CD4-positive, alpha-beta T cell treated with Interferon alpha-2 for 1 hour (primary cell): ENCODE measurements at places on chromosomes 5 and 9.

DNA sequence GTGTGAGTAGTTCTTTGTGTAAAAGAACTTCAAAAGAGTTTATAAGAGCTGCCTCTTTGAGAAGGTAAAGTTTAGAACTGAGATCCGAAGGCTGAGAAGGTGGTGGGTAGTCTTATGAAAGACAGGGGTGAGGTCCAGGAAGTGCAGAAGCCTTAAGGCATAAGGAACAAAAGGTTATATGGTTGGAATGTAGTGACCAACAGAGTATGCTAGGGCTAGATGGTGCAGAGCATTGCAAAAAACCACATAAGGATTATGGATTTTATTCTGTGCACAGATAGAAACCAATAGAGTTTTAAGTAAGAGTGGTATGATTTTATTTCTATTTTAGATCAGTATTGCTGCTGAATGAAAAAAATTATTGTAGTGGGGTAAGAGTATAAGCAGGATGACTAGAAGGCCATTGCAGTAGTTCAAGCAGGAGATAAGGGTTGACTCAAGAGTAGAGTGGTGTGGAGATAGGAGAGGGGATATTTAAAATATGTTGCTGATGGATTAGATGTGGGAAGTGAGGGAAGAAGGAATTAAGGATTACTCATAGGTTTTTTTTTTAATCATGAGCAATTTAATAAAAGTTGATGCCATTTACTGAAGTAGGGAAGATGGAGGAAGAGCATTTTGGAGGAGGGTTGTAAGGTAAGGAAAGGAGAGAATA is 3.7 kb downstream of the RECK start:
- DNase-seq = no peak

DNA sequence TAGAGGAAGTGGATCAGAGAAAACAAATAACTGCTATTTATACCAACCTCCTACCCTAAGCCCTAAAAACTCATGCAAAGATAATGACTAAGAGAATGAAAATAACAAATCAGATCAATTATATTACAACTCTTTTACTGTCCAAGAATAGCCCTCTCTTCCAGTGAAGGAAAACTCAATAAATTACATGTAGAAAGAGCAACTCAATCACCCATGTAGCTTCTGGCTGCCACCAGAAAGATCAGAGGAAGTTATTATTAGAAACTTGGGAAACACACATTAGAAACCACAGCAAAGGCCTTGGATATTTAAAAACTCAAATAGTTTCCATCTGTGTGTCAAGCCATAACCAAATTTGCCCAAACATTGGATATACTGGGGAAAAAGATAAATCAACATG is 134.0 kb upstream of the TARS1 start:
- DNase-seq = no peak

- DNase-seq = no peak
Observed at GRCh38 chr9:122822938-122823337, 5.5 kb downstream of the PDCL start.

GRCh38 chr9:35736201-35736633 is 3.8 kb downstream of the CREB3 start:
- DNase-seq = peak; percentile 83

GRCh38 chr5:128156521-128156920 is 73.0 kb downstream of the SLC12A2 start:
- DNase-seq = no peak

GRCh38 chr5:90054612-90055011 is 354.9 kb downstream of the CETN3 start:
- no peak for DNase-seq

DNA sequence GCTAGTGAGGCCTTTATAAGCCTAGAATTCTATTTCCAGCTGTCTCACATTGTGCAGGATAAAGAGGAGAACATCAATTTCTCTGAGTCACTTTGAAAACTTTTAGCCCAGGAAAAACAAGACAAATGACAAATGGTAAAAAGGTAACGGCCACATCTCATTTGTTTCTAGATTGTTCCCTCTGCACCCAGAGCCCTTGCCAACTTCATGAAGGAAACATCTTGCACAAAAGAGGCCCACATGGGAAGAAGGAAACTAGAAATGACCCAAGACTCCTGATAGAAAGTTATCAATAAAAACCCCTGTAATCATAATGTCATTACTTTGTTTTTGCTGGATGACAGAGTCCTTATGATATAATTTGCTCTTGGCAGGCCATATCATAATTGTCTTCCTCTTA is 5.3 kb downstream of the DPYSL3 start:
- no peak for DNase-seq

- DNase-seq = no peak
Observed at GRCh38 chr5:24389968-24390367, 254.8 kb downstream of the CDH10 start.

DNA sequence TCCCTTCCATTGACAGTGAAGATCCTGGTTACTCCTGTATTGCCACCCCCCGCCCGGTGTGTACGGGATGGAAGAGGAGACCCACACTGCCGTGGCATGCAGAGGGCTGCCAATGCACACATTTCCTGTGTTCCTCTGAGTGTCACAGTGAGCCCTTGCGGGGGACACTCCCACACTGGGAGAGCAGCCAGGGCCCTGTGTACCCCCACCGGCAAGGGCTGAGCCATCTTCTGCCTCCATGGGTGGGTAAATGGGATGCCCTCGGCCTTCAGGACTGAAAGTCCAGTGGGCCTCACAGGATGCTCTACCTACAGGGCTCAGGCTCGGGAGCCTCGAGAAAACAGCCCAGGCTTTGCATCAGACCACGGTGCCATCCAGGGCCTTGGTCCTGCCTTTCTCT is 18.1 kb downstream of the IRX1 start:
- DNase-seq = no peak

GRCh38 chr9:95174038-95174437 is 143.5 kb downstream of the FANCC start:
- DNase-seq = no peak

DNA sequence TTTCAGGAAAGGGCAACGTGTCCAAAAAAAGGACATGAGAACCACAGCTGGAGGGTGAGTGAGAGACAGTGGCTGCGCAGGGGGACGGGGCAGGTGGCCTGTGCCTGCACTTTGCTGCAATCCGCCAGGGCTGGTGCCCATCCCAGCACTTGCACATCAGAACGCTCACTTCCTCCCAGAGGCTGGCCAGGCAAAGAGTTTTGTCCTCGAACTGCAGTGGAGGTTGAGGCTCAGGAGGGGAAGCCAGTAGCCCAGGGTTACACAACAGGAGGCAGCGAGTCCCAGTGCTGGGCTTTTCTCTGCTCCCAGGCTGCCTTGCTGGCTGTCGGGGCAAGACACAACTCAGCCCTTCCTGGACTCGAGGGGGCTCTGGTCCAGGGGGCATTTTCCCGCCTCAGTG is 33.1 kb downstream of the CRB2 start:
- DNase-seq = no peak
